ENCODE measurements at places on chromosomes 13 and 19.

DNA sequence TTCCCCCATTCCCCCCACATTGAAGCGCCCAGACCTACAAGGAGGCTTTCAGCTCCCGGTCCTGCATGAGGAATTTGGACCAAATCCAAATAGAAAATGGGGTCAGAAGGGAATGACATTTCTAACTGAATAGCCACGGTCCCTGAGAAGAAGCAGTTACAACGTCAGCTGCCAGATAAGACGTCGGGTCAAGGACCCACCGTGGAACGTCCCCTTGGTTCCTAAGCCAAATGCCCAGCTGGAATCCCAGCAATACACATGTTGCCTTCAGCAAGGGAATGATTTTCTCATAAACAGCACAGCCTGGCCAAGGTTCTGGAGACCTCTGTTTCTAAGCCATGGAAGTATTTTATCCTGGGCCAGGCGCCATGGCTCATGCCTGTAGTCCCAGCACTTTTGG is 109.1 kb upstream of the PEG3 start:
- no peak for DNase-seq

GRCh38 chr13:77528834-77529500 is 6.5 kb upstream of the SCEL start:
- DNase-seq: no peak

DNA sequence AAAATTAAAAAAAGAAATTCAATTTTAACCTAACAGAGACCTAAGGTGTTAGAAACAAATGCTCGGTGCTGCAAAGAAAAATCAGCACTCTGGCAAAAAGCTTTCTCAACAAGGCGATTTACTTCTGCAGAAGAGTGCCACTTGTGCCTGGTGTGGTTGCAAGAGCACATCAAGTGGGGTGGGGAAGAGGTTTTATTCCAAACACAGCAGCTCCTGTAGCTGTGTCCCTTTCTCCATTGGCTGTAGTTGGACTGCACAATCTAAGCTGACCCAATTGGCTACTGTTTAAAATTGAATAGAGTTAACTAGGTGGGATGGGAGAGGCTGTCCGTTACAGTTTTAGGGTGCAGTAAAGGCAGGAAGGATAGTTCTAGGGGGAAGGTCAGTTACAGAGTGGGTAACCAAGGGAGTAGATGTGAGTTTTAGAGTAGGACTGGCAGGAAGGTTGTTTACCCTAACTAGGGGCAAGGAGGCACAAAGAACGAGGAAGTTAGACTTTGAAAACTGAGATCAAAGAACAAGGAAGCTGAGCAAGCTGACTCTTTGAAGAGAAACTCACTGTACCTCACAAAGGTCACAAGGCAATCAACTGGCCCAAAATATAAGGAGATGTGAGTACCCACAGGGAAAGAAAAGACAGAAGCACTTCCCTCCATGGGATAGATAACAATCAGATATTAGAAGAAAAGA is 145.7 kb downstream of the LIG4 start:
- no peak for DNase-seq

- DNase-seq: no peak
Observed at GRCh38 chr13:41802043-41802683, 158.7 kb downstream of the VWA8 start.

DNA sequence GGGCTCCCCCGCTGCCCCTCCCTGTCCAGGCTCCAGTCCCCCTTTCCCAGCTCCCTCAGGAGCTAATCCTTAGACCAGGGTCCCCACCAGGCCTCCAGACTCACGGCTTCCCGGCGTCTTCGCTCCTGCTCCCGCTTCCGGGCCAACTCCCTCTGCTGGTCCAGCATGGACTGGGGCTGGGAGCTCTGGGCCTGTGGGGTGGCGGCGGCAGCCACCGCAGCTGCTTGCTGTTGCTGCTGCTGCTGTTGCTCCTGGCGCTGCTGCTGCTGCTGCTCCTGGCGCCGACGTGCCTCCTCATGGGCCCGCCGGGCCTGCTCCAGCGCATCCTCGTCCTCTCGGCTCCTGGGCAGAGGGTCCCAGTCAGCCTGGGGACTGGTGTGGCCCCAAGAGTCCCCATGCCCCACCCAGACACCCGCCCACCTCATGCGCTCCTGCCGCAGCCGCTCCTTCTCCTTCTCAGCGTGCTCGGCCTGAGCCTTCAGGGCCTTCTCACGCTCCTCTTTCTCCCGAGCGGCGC is 6.4 kb upstream of the EPHX3 start:
- DNase-seq: no peak

DNA sequence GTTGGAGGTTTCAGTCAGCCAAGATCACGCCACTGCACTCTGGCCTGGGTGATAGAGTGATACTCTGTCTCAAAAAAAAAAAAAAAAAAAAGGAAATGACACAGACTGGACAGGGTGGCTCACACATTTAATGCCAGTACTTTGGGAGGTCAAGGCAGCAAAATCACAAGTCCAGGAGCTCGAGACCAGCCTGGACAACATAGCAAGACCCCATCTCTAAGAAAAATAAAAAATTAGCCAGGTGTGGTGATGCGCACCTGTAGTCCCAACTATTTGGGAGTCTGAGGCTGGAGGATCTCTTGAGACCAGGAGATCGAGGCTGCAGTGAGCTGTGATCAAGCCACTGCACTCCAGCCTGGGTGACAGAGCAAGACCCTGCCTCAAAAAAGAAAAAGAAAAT is 22.6 kb upstream of the NAPA start:
- DNase-seq: no peak

- DNase-seq: no peak
Observed at GRCh38 chr19:37572203-37572602, 22.4 kb downstream of the ZNF571 start.

DNA sequence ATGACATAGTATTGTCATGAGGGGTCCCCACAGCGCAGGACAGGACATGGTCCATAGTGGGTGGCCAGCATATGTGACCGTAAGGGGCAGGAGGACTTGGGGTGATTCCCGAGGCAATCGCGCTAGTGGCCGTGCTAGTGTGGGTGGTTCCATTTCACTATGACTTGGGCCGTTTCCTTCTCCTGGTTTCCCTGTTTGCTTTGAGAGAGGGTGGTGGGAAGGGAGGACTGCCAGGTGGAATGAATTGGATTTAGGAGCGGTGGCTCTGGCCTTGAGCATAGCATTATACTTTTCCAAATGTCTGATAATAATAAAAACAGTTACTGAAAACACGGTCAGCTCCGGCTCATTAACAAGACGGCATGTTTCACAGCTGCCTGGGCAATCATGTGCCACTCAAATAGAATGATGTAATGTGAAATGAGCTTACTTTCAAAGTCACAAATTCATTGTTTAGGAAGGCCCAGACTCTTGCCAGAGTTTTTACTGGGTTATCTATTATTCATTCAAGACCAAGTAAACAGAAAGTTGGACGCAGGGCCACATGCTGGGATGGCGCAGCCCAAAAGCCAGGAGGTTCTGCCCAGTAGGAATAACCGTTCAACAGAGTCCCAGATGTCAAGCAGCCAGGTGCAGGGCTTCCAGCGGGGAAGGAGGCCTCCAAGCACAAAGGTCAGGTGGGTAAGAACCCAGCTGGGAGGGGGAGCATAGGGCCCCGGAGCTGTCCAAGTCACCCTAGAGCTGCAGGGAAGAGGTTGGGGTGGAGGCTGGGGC is 19.6 kb upstream of the SLC15A1 start:
- DNase-seq: no peak

DNA sequence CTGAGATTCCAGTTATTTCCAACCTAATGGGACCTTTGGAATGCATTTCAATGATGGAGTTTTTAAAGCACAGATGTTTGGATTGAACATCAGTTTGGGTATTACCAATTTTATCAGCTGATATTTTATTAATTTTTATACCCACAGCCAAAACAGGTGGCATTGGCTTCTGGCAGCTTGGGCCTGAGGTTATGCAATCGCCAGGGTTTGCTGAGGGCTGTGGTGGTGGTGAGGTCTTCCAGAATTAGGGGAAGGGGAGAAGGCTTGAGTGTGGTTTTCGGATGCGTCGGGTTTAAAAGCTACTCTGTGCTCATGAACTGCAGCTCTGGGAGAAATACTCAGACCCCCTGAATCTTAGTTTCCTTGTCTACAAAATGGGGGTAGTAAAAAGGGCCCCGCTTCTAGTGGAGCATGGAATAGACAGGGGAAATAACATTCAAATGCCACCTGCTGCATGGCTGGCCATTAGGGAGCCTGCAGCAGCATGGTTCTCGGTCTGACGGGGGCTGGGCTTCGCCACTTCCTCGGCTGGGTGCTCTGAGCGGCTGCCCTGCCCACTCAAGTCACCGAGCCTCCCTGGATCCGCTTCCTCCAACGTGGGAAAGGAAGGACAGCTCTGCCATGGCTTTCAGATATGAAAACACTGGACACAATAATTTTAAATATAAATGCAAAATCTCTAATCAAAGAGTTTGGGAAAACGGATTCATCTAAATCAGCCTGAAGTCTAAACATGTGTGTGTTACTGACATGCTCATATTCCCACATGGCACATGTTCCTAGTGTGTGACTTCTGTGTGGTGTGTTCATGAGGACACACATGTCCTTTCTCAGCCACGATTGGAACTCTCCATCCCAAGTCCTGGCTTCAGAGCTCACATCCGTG is 35.2 kb downstream of the ADPRHL1 start:
- DNase-seq: no peak

- no peak for DNase-seq
Observed at GRCh38 chr19:15869109-15869555, 28.7 kb downstream of the CYP4F2 start.

- no peak for DNase-seq
Observed at GRCh38 chr13:56378566-56378965, 762.2 kb upstream of the PRR20A start.

GRCh38 chr19:49766930-49767299 is at the start of gene AP2A1:
TSS of gene AP2A1 (plus strand) at chr19:49767001. CDS start at chr19:49767134, 133 bp downstream.
- no peak for DNase-seq

- DNase-seq: no peak
Observed at GRCh38 chr13:72651144-72651543, 76.3 kb downstream of the MZT1 start.

DNA sequence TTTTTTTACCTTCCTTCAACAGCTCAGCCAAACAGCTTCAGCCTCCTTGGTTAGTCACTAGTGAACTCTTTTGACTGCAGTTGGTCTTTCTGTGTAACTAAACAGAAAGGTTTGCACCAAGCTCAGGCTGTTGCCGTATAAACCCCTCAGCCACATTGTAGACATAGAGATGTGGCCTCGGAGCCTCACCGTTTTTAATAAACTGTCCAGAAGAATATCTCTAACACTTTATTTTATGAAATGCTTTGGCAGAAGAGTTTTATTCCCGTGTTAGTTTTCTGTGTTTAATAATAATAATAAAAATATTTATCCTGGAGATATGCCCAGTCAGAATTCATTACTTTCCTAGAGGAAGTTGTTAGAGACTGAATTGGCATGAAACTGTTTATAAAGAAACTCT is 171.7 kb upstream of the MAB21L1 start:
- DNase-seq: no peak

Data from stimulated activated CD8-positive, alpha-beta memory T cell treated with anti-CD3 and anti-CD28 coated beads, Interleukin-4, amount 100 ng/mL, for 24 hours (primary cell).